Activated CD4-positive, alpha-beta T cell treated with anti-CD3 and anti-CD28 coated beads for 36 hours (primary cell): ENCODE measurements at places on chromosomes 5 and 9.

DNA sequence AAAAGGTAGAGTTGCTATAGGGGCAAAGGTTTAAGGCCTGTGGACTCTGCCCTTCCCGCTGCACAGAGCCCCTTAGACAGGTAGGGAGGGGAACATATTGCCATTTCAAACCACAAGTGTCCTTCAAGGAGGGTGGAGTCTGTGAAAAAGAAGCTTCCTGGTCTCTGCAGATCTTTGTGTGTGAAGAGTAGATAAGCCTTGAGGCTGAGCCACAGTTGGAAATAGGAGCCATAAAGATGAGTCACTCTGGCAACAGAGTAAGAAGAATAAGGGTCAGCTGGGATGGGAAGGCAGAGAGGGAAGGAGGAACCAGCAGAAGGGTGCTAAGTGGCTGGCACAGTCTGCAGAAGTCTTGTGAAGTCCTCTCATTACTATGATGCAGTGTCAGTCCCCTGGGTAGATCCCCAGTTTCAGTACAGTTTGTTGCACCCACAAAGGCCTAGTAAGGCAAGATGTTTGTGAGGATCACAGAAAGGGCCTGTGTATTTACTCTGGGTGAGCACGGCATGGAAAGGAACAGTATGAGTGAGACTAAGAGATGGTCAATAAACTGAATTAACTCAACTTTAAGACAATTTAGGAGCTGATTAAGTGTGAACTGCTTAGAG is 18.1 kb downstream of the GRXCR2 start:
- H3K4me1 ChIP-seq = peaks cover 4% of the 10 kb centered on the region
- no peak for DNase-seq
- no peaks in the 10 kb centered on the region for H3K36me3 ChIP-seq
- H3K27me3 ChIP-seq = peaks cover 3% of the 10 kb centered on the region
- H3K4me3 ChIP-seq = no peak overlapping the region
- no peak overlapping the region for H3K27ac ChIP-seq

GRCh38 chr9:134548618-134549017 is 93.0 kb upstream of the COL5A1 start:
- no peak for DNase-seq
- H3K27me3 ChIP-seq = peaks cover 10% of the 10 kb centered on the region
- H3K27ac ChIP-seq = no peak overlapping the region
- H3K4me3 ChIP-seq = no peak overlapping the region
- no peaks in the 10 kb centered on the region for H3K4me1 ChIP-seq

DNA sequence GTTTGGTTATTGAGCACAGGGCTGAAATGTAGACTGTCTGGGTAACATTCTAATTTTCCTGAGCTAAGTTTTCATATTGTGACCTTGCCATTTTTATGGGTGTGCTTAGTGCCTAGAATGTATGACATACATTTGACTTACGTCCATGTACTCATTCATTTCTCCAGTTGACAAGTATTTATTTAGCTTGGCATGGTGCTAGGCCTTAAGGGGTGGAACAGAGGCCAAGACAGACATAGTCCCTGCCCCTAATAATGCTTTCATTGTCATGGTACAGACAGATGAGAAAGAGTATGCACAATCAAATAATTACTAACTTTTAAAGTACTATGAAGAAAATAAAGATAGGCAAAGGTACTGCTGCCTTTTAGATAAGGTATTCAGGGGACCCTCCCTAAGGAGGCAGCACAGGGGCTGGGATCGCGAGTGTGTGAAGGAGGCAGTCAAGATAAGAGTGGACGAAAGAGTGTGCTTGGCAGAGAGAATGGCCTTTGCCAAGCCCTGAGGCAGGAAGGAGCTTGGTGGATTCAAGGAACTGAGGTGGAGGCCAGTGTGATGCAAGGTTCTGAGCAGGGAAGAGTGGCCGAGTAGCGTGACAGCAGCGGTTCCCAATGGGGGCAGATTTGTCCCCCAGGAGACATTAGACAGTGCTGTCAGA is 128.0 kb downstream of the PIP5K1B start:
- H3K36me3 ChIP-seq = no peaks in the 10 kb centered on the region
- no peak overlapping the region for H3K4me3 ChIP-seq
- H3K27ac ChIP-seq = no peak overlapping the region
- peaks cover 2% of the 10 kb centered on the region for H3K27me3 ChIP-seq
- H3K4me1 ChIP-seq = no peaks in the 10 kb centered on the region

- H3K4me1 ChIP-seq = no peaks in the 10 kb centered on the region
- DNase-seq = no peak
- H3K4me3 ChIP-seq = no peak overlapping the region
- no peaks in the 10 kb centered on the region for H3K36me3 ChIP-seq
- H3K27ac ChIP-seq = no peak overlapping the region
- no peaks in the 10 kb centered on the region for H3K27me3 ChIP-seq
Observed at GRCh38 chr9:78982849-78983248, 588.9 kb upstream of the TLE4 start.

DNA sequence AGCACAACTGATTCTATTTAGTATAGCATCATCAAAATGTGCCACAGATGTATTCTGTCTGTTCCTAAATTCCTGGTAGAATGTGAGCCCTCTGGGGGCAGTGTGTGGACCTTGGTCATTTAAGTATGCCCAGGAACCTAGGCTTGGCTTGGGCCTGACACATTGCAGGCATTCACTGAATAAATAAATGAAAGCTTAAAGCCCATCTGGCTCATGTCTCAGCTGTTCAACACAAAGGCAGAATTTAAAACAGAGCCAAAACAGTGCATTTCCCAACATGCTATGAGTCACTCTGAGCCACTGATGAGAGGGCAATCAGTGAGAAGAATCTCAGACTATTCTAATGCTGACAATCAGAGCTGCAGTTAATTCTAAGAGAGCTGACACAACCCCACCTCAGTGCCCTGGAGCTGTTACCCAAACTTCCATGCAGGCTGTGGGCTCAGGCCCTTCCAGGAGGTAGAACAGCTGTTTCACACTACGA is 8.1 kb downstream of the FAM193B start:
- H3K4me1 ChIP-seq = peaks cover 19% of the 10 kb centered on the region
- no peak overlapping the region for H3K4me3 ChIP-seq
- peak overlapping the region; percentile 32 for H3K27ac ChIP-seq
- peaks cover 10% of the 10 kb centered on the region for H3K36me3 ChIP-seq
- no peaks in the 10 kb centered on the region for H3K27me3 ChIP-seq

- H3K36me3 ChIP-seq = peaks cover 2% of the 10 kb centered on the region
- DNase-seq = no peak
- H3K4me1 ChIP-seq = peaks cover 7% of the 10 kb centered on the region
- H3K27me3 ChIP-seq = no peaks in the 10 kb centered on the region
- H3K27ac ChIP-seq = no peak overlapping the region
Observed at GRCh38 chr9:112831281-112831851, 59.3 kb downstream of the SLC46A2 start.

GRCh38 chr9:31554941-31555340 is 829.5 kb upstream of the ACO1 start:
- no peaks in the 10 kb centered on the region for H3K27me3 ChIP-seq
- no peak overlapping the region for H3K27ac ChIP-seq
- H3K4me3 ChIP-seq = no peak overlapping the region
- no peaks in the 10 kb centered on the region for H3K36me3 ChIP-seq
- DNase-seq = no peak

DNA sequence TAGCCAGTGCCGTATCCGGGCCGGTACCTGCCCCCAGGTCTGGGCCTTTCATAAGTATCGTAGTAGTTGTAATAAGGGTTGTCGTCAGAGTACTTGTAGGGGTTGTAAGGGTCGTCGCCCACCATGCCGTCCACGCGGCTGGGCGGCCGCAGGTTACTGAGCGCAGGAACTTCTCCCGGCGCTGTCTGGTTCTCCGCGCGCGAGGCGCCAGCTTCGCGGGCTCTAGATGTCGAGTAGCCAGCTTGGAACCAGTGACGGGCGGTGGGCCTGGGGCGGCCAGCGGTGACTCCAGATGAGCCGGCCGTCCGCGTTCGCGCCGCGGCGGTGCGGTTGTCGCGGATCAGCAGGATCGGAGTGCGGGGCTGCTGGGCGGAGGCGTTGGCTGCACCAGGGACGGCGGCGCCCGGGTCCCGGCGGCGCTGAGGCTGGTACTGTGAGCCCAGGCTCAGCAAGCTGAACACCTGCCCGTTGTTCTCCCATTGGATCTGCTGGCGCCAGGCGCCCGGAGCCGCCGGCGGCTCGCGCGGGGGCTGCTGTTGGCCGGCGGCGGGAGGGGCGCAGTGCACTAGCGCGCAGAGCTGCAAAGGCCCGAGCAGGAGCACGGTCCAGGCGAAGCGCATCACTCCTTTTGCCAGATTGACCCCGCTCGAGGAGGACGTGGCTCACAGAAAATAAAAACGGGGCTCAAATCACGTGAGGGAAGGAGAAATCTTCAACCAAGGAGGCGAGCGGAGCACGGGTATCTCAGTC is 518 bp downstream of the LOX start:
- DNase-seq = peak; percentile 31
- H3K4me1 ChIP-seq = peaks cover 17% of the 10 kb centered on the region
- H3K4me3 ChIP-seq = peak overlapping the region; percentile 62
- H3K27me3 ChIP-seq = peaks cover 55% of the 10 kb centered on the region
- no peaks in the 10 kb centered on the region for H3K36me3 ChIP-seq

- H3K27ac ChIP-seq = no peak overlapping the region
- DNase-seq = no peak
- peaks cover 8% of the 10 kb centered on the region for H3K27me3 ChIP-seq
- no peaks in the 10 kb centered on the region for H3K4me1 ChIP-seq
Observed at GRCh38 chr5:57937025-57937424, 454.4 kb upstream of the ACTBL2 start.

GRCh38 chr9:38058452-38059232 is 10.4 kb downstream of the SHB start:
- no peak overlapping the region for H3K27ac ChIP-seq
- H3K4me3 ChIP-seq = no peak overlapping the region
- no peaks in the 10 kb centered on the region for H3K36me3 ChIP-seq
- H3K27me3 ChIP-seq = no peaks in the 10 kb centered on the region

DNA sequence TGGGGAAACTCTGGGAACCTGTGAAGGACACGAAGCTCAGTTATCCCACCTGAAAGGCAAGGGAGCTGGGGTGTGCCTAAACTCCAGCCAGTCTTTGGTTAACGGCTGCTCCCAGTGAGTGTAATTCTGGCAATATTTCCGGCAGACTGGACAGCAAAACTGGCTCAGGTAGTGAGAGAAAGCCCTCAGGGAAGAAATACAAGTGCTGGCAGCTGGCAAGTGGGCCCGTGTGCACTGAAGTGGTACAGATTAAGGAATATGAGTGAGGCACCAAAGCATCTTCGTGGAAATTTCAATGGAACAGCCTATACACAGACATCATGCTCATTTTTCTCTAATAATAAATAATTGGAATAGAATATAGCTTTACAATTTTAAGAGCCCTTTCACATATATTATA is 56.2 kb downstream of the ABHD17B start:
- H3K27ac ChIP-seq = no peak overlapping the region
- DNase-seq = no peak
- H3K4me1 ChIP-seq = peaks cover 23% of the 10 kb centered on the region
- H3K36me3 ChIP-seq = peaks cover 10% of the 10 kb centered on the region
- no peak overlapping the region for H3K4me3 ChIP-seq

GRCh38 chr5:168128557-168128956 is 162.9 kb upstream of the WWC1 start:
- H3K4me3 ChIP-seq = no peak overlapping the region
- DNase-seq = no peak
- peaks cover 13% of the 10 kb centered on the region for H3K4me1 ChIP-seq
- H3K27ac ChIP-seq = no peak overlapping the region
- peaks cover 7% of the 10 kb centered on the region for H3K27me3 ChIP-seq

DNA sequence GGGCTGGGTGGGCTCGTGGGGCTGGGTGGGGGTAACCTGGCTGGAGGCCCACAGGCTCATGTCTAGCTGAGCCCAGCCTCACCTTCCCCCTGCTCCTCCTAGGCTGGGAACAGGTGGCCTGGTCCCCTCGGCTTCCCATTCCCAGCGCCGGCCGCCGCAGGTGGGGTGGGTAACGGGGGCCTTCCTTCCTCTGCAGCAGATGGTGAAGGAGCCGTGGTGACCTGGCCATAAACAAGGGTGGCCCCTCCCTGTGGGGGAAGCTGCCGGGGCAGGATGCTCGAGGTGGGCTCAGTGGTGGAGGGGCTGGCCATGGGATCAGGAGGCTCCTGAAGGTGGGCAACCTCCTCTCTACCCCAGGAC is 41.0 kb upstream of the EGFL7 start:
- H3K27me3 ChIP-seq = no peaks in the 10 kb centered on the region
- no peak overlapping the region for H3K27ac ChIP-seq
- DNase-seq = no peak
- H3K36me3 ChIP-seq = no peaks in the 10 kb centered on the region

GRCh38 chr5:157870837-157871834 is 12.2 kb upstream of the CLINT1 start:
- H3K4me3 ChIP-seq = no peak overlapping the region
- peak overlapping the region; percentile 26 for H3K27ac ChIP-seq
- no peaks in the 10 kb centered on the region for H3K27me3 ChIP-seq
- peaks cover 16% of the 10 kb centered on the region for H3K4me1 ChIP-seq

GRCh38 chr9:105198865-105199264 is 45.6 kb upstream of the SLC44A1 start:
- H3K27ac ChIP-seq = no peak overlapping the region
- no peaks in the 10 kb centered on the region for H3K4me1 ChIP-seq
- no peak for DNase-seq
- no peak overlapping the region for H3K4me3 ChIP-seq
- H3K27me3 ChIP-seq = peaks cover 2% of the 10 kb centered on the region

DNA sequence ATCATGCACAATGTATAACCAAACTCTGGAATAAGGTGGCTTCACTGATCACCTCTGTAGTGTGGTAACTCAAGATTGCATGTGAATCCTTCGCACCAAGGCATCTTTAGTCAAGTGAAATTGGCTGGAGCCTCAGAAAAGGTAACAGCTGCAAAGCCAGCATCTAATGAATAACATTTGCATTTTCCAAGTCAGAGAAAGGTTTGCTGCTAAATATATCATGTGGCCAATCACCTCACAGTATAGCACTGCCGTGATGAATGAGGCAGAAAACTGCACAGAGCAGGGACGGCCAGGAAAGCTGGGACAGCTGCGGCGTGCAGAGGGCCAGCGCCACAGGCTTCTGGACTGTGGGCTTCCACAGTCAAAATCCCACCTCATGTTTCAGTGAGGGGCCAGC is 18.5 kb downstream of the MRPS27 start:
- peaks cover 36% of the 10 kb centered on the region for H3K36me3 ChIP-seq
- no peak overlapping the region for H3K4me3 ChIP-seq
- no peaks in the 10 kb centered on the region for H3K27me3 ChIP-seq
- DNase-seq = no peak
- H3K4me1 ChIP-seq = peaks cover 24% of the 10 kb centered on the region
- H3K27ac ChIP-seq = no peak overlapping the region

- no peaks in the 10 kb centered on the region for H3K36me3 ChIP-seq
- no peak overlapping the region for H3K4me3 ChIP-seq
- H3K27me3 ChIP-seq = no peaks in the 10 kb centered on the region
- no peak for DNase-seq
- peaks cover 15% of the 10 kb centered on the region for H3K4me1 ChIP-seq
- H3K27ac ChIP-seq = no peak overlapping the region
Observed at GRCh38 chr5:65032250-65032649, 263.5 kb downstream of the CWC27 start.

GRCh38 chr9:13993632-13994185 is 320.2 kb downstream of the NFIB start:
- no peak overlapping the region for H3K27ac ChIP-seq
- H3K4me1 ChIP-seq = no peaks in the 10 kb centered on the region
- DNase-seq = no peak
- H3K27me3 ChIP-seq = no peaks in the 10 kb centered on the region

- H3K4me3 ChIP-seq = no peak overlapping the region
- DNase-seq = no peak
- no peak overlapping the region for H3K27ac ChIP-seq
Observed at GRCh38 chr5:133356984-133357421, 255.3 kb downstream of the FSTL4 start.
